ENCODE measurements at places on chromosomes 4 and X. TPM values are rescaled to one million over a fixed set of nuclear protein-coding genes. Genes with fewer than 3 reads are reported as not detected.

The RASGEF1B gene
- 0.09 TPM for polyA plus RNA-seq

The ATP2B3 gene
- polyA plus RNA-seq: 0.03 TPM

The SMIM31 gene
- polyA plus RNA-seq: not detected

The EMCN gene
- not detected for polyA plus RNA-seq

The P2RY8 gene
- polyA plus RNA-seq: not detected

The CRLF2 gene
- polyA plus RNA-seq: not detected

The GNRHR gene
- not detected for polyA plus RNA-seq

The XG gene
- polyA plus RNA-seq: not detected

The PCSK1N gene
- 0.12 TPM for polyA plus RNA-seq

The FATE1 gene
- not detected for polyA plus RNA-seq

The ARR3 gene
- not detected for polyA plus RNA-seq

The SPIN2A gene
- 0.10 TPM for polyA plus RNA-seq

The PRPS2 gene
- 25.7 TPM for polyA plus RNA-seq

The CLDN34 gene
- polyA plus RNA-seq: 0.14 TPM

The TRIM75 gene
- polyA plus RNA-seq: not detected
